H9 (cell line): ENCODE measurements at places on chromosomes 12 and 14.

GRCh38 chr14:88931321-88932110 lies 107.1 kb downstream of the TTC8 start:
- no peak for DNase-seq

GRCh38 chr14:53032161-53032803 lies 81.4 kb upstream of the FERMT2 start:
- no peak for DNase-seq

GRCh38 chr14:81986005-81986404 lies 452.4 kb upstream of the SEL1L start:
- no peak for DNase-seq

DNA sequence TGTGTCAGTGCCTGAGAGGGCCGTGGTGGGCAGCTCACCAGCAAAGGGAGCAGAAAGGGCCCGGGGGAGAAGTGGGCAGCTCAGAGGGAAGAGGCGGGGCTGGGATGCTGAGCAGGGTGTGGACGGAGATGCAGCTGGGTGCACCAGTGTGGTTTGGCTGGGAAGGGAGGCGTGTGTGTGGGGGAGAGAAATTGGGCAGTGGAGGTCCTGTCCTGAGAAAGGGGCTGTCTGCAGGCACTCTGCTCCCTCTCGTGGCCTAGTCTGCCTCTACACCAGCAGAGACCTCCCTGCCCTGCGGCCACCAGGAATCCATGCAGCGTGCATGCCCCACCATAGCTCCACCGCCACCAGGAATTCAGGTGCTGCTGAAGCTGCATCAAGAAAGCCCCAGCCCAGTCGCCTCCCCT lies 6.4 kb downstream of the TMEM121 start:
- DNase-seq = no peak

GRCh38 chr14:51653079-51653774 lies 1.5 kb downstream of the FRMD6 start:
- DNase-seq = no peak

DNA sequence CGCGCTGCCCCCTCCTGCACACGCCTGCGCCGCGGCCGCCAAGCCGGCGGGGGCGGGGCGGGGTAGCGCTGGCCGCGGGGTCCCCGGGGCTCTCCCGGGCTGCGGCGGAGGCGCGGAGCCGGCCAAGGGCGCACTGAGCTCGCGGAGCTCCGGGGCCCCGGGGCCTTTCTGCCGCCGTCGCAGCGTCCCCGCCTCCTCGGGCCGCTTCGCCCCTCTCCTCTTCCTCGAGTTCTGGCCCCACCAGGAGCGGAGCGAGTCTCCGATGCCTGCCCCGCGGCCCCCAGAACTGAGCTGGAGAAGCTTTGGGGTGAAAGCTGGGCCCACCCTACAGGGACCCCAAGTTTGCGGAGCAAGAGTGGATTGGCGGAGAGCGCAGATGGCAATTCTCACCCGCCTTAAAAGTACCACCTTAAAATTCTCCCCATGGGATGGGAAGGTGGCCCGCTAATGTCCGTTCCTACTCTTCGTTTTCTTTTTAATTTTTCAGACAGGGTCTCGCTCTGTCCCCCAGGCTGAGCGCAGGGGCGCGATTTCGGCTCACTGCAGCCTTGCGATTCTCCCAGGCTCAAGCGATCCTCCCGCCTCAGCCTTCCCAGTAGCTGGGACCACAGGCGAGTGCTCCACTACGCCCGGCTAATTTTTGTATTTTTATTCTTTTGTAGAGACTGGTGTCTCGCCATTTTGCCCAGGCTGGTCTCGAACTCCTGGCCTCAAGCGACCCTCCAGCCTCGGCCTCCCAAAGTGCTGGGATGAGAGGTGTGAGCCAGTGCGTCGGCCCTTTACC lies 129.6 kb downstream of the NDUFA12 start:
- peak; percentile 55 for DNase-seq

- peak; percentile 65 for DNase-seq
These were observed 394 bp upstream of the AMIGO2 start for GRCh38 chr12:47079981-47080724.

- DNase-seq = no peak
These were observed 72.0 kb upstream of the DBX2 start for GRCh38 chr12:45122768-45123380.

GRCh38 chr12:105933671-105934665 lies 204.8 kb downstream of the NUAK1 start:
- no peak for DNase-seq

DNA sequence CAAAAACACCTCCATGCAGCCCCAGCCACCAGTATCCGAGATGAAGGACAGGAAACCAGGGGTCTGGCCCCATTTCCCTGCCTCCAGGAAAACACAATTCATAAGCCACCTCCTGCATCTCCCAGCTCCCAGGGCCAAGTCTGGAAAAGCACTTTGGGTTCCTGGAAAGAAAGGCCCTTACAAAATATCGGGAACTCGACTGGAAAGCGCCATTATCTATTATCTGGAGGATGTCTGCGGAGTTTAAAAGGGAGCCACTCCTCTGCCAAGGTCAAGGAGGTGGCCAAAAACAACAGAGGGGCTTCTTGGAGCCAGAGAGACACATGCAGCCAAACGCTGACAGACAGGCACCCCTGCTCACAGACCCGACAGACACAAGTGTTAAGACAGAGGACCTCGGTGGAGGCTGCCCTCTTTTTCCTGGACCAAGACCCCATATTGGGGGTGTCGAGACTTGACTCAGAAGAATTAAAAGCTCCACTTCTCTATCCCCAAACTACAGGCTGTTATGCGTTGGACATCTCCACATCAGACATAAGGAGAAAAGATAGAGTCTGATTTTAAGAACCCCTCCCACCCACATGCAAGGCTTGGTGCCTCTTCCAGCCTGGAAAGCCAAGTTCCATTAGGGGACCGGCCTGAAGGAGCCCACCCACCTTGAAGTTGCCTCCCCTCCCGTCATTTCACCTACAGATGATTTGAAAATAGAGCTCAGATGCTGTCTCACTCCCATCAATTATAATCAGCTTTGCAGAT lies 9.6 kb downstream of the ACTN1 start:
- DNase-seq = no peak

GRCh38 chr12:38823738-38824137 lies 81.7 kb downstream of the CPNE8 start:
- DNase-seq = no peak

DNA sequence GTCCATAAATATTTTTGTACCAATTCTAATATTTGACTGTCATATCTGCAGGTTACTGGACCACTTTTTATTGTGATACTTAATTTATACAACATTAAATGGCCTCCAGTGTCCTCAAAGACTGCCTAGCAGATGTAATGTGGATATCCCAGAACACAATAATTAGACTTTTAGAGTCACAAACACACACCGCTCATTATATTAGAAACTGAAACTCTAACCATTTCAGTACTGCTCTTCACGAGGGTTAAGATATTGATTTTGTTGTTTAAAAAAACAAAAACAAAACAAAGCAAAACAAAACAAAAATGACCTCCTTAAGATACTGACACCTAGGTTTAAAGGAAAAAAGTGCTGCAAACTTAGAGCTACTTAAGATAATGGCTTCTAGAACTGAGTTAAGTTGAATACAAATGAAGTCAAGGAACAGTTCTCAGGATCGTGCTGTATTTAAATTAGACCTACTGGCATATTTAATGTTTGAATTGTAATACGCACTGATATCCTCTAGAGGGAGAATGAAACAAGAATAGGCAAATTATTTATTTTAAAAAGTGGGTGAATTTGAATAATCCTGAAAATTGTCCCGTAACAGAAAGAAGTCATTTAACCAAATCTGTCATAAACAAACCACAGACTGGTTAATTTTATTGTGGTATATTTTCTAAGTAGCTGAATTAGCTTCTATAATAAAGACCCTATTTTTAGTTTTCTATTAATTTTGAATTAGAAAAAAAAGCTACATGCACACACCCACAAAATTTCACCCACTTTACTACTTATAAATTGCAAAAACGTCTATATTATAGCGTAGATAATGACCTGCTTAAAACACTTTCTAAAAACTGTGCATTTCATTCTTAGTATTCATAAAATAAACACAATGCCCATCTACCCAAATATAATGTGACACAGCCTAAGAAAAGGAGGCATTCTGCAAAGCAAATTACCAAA lies 395.2 kb upstream of the DCN start:
- no peak for DNase-seq

- no peak for DNase-seq
These were observed 47.6 kb upstream of the EIF5 start for GRCh38 chr14:103286460-103286859.

GRCh38 chr12:93571925-93572711 lies at the start of gene SOCS2:
Gene SOCS2, plus strand, starts transcription at chr12:93572675. Its CDS starts 223 bp downstream, at chr12:93572898.
- DNase-seq = peak; percentile 69

GRCh38 chr12:32558903-32559302 lies 120.2 kb upstream of the DNM1L start:
- DNase-seq = no peak

DNA sequence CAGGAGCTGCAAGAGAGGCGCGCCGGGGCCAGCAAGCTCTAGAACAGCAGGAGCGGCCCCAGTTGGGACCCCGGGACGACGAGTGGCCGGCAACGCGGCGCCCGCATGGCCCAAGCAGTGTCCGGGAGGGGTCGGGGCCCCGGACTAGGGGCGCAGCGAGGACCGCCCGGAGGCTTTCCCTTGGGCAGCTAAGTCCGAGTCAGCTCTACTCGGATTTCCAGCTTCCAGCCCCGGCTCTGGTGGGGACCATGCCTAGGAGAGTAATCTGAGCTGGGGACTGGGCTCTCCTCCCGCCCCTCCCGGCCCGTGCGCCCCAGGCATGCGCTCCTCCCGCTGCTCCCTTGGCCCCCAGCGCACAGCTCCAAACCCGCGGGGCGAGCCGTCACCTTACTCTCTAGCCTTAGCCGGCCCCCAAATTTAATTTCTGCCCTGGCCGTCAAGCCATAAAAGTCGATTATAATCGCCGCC lies 41.6 kb upstream of the CAPRIN2 start:
- DNase-seq = peak; percentile 81

- DNase-seq = no peak
These were observed 63.3 kb downstream of the IGF1 start for GRCh38 chr12:102417055-102417454.

GRCh38 chr12:109100741-109101140 lies 3.3 kb downstream of the UNG start:
- no peak for DNase-seq

DNA sequence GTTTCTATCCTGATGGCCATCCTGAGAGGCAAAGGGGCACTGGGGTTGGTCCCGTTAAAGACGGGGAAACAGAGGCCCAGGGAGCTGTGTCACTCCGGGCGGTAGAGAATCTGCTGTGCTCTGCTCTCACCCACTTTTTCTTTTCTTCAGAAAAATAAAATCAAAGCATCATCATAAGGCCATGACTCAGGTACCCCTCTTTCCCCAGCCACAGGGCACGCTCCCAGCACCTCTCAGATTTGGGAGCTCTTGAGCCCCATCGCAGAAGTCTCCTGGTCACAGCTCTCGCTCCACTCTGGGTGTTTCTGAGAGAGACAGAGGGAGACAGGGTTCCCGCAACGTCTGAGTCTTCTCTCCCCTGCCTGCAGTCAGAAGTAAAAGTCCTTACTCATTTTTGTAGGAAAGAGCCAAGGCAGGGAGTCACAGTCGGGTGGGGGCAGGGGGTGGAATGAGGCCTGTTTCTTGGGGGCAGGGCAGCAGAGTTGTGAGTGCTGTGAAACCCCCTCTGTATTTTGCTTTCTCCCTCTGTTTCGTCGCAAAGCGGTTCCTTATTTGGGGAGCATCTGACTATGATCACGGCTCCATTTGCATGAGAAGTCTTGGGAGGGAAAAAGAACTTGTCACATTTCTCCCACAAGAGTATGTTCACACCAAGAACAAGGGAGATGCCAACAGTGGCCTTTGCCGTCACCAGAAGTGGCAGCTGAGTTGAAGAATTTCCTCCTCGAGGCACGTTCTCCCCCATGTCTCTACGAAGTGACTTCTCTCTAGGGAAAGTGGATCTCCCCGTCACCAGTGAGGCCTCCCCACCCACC lies 139.0 kb downstream of the BCL11B start:
- peak; percentile 22 for DNase-seq

DNA sequence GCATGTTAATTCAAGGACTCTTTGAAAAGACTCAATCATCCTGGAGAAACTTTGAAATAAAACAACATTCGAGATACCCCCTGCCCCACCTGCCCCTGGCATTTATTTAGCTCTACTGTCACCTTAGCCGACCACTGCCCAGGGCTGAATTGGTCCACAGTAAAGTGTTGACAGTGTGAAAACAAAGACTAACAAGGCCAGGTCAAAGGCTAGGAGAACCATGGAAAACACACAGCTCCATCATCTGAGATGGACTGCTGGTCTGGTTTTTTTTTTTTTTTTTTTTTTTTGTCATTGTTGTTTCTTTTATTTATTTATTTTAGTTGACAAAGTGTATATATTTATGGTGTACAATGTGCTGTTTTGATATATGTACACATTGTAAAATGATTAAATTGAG lies 25.7 kb downstream of the GSTZ1 start:
- no peak for DNase-seq

GRCh38 chr12:131443019-131444000 lies 267.6 kb upstream of the SFSWAP start:
- peak; percentile 30 for DNase-seq

DNA sequence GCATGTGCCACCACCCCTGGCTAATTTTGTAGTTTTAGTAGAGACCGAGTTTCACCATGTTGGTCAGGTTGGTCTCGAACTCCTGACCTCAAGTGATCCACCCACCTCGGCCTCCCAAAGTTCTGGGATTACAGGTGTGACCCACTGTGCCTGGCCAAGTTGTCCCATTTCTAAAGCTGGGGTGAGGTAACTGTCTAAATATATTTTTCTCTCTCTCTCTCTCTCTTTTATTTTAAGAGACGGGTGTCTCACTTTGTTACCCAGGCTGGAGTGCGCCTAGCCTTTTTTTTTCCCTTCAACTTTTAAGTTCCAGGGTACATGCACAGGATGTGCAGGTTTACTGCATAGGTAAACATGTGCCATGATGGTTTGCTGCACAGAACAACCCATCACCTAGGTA lies 8.6 kb downstream of the ATF1 start:
- no peak for DNase-seq

GRCh38 chr14:63759456-63759855 lies 31.6 kb upstream of the SGPP1 start:
- no peak for DNase-seq

DNA sequence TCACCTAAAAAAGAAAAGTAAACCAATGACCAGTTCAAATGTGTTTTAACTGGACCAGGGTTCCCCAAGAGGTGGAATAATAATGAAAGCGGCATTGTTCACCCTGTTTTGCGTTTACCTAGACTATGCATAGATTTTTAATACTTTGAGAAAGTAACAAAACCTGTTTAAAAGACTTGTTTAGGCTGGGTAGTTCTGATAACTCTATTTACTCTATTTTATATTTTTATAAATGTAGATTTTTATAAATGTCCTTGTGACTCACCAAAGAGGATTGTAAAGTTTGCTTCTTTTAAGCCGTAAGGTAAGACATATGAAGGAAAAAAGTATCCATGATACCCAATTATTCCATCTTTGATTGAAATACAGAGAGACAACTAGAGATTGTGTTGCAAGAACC lies 288.0 kb upstream of the NPAS3 start:
- no peak for DNase-seq

- DNase-seq = no peak
These were observed 17.8 kb upstream of the TMPRSS12 start for GRCh38 chr12:50824914-50825313.

- no peak for DNase-seq
These were observed 73.7 kb downstream of the BBS10 start for GRCh38 chr12:76274420-76275083.

GRCh38 chr12:88420457-88420856 lies 159.8 kb downstream of the KITLG start:
- DNase-seq = no peak

- DNase-seq = no peak
These were observed 19.5 kb downstream of the GPR68 start for GRCh38 chr14:91225025-91225424.
